ENCODE measurements at places on chromosomes 4 and X. TPM values are rescaled to one million over a fixed set of nuclear protein-coding genes. Genes with fewer than 3 reads are reported as not detected.

GRCh38 chr4:57077550-57078343, 32.4 kb downstream of the IGFBP7 start:
- H3K27ac ChIP-seq = no peak overlapping the region
- no peak overlapping the region for H3K4me3 ChIP-seq
- no peaks in the 10 kb centered on the region for H3K27me3 ChIP-seq
- H3K4me1 ChIP-seq = no peaks in the 10 kb centered on the region

Gene ADGRL3
- not detected for total RNA-seq

Gene ADAM29
- 0.14 TPM for total RNA-seq

GRCh38 chr4:19583827-19584569, 667.7 kb upstream of the SLIT2 start:
- no peaks in the 10 kb centered on the region for H3K36me3 ChIP-seq
- H3K4me1 ChIP-seq = no peaks in the 10 kb centered on the region
- no peak for DNase-seq
- H3K27ac ChIP-seq = no peak overlapping the region
- H3K4me3 ChIP-seq = no peak overlapping the region

DNA sequence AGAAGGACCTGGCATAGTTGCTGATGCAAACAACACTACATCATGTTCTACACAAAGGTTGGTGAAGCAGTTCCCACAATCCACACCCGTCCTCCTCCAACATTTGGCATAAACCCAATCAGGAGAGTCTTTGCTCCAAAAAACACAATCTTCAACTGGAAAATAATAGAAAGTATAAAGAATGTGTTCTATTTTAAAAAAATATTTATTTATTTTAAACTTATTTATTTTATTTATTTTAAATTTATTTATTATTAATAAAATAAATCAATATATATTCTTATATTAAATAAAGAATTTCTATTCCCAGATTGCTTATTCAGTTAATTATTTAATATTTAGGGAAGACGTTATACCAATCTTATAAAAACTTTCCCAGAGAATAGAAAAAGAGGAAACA, 1753.7 kb upstream of the AGA start:
- H3K4me3 ChIP-seq = no peak overlapping the region
- H3K36me3 ChIP-seq = no peaks in the 10 kb centered on the region
- no peaks in the 10 kb centered on the region for H3K27me3 ChIP-seq
- DNase-seq = no peak
- no peaks in the 10 kb centered on the region for H3K4me1 ChIP-seq

GRCh38 chr4:155900381-155900780, 3.1 kb upstream of the TDO2 start:
- H3K27ac ChIP-seq = no peak overlapping the region
- H3K27me3 ChIP-seq = no peaks in the 10 kb centered on the region
- no peaks in the 10 kb centered on the region for H3K36me3 ChIP-seq
- DNase-seq = no peak

Measured in CD4-positive, alpha-beta memory T cell (primary cell).